Right atrium auricular region (tissue), 2 donors: ENCODE measurements at places on chromosomes 11 and 22.

GRCh38 chr11:106520146-106520912 lies 442.9 kb downstream of the AASDHPPT start:
- no peak overlapping the region for H3K4me3 ChIP-seq
- H3K27ac ChIP-seq: no peak overlapping the region
- H3K4me1 ChIP-seq: no peaks in the 10 kb centered on the region
- DNase-seq: no peak
- H3K27me3 ChIP-seq: no peaks in the 10 kb centered on the region
- H3K36me3 ChIP-seq: no peaks in the 10 kb centered on the region

DNA sequence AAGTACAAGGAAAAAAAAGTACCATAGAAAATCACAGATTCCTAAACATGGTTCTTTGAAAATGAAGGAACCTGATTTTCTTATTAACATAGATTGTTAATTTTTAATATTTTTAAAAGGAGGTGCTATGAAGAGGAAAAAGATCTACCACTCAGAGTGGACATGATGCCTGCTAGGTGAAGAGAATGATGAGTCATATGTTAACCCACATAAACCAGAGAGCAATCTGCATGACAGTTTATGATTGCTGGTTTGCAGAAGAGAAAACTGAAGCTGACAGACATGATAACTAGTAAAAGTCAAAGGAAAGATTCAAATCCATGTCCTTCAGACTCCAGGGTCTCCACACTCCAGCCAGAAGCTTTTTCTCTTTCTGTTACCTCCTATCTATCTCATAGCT lies 1231.7 kb downstream of the LRRC4C start:
- no peak overlapping the region for H3K4me3 ChIP-seq
- H3K36me3 ChIP-seq: no peaks in the 10 kb centered on the region
- no peaks in the 10 kb centered on the region for H3K27me3 ChIP-seq
- no peaks in the 10 kb centered on the region for H3K4me1 ChIP-seq
- DNase-seq: no peak

DNA sequence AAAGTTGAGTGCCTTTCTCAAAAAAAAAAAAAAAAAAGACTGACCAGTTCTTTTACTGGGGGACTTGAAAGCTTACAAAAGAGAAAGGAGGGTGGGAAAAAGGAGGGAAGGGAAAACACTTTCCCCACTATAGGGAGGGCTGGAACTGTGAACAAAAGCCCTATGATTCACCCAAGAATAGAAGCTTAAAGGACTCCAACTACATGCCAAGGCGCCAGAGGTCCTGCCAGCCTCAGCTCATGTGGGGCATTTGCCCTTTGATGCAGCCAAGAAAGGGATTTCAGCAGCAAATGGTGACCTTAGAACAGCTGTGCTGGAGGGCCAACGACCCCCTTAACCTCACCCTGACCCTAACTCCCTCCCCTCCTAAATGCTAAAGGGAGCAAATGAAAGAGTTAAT lies 160.0 kb downstream of the NTM start:
- H3K4me3 ChIP-seq: no peak overlapping the region
- no peaks in the 10 kb centered on the region for H3K4me1 ChIP-seq
- no peaks in the 10 kb centered on the region for H3K36me3 ChIP-seq
- H3K27ac ChIP-seq: no peak overlapping the region
- no peak for DNase-seq

DNA sequence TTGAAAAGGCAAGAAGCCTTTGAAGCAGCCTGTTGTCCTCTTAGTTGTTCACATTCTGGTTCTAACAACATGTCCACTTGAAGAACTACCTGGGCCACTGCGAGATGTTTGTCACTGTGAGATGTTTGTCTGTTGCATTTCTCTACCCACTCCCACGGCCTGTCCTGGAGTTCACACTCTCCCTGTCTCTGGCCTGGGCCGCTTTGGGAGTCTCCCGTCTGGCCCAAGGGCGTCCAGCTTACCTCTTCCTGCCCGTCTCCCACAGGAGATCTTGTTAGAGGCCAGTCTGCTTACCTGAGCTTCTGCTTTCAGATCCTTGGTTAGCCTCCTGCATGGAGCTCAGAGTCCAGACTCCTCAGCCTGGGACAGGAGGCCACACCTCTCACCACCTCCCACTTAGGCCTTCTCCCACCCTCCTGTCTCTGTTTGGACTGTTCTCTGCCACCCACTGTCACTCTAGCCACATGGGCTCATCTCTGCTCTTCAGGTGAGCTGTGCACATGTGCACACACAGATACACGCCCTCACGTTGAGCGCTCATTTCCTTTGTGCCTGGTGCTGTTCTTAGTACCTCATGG lies 66.0 kb downstream of the TBC1D22A start:
- no peaks in the 10 kb centered on the region for H3K4me1 ChIP-seq
- no peaks in the 10 kb centered on the region for H3K27me3 ChIP-seq
- no peak overlapping the region for H3K27ac ChIP-seq
- no peak overlapping the region for H3K4me3 ChIP-seq
- H3K36me3 ChIP-seq: no peaks in the 10 kb centered on the region
- DNase-seq: no peak
